ENCODE measurements at places on chromosomes 4 and X.

DNA sequence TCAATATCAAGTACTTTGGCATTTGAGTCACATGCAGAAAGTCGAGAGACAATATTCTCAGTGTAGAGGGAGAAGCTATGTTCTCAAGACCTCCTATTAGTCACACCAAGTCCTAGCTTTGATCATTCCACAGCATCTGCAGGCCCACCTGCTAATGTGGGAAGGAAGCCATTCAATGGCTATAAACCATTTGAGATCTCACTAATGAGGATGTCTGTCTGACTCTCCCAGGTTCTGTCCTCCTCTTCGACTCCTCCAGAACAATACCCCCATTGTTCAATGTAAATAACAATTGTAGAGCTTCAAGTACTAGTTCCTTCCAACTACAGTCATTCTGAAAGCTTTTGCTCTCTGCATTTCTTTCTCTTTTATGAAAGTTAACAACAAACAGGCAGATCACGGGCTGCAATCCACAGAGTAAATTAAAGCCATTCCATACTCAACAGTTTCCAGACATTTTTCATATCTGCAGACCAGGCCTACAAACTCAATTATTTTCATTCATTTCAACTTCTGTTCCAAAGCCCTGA lies 140.2 kb upstream of the EDNRA start:
- DNase-seq, result no peak

DNA sequence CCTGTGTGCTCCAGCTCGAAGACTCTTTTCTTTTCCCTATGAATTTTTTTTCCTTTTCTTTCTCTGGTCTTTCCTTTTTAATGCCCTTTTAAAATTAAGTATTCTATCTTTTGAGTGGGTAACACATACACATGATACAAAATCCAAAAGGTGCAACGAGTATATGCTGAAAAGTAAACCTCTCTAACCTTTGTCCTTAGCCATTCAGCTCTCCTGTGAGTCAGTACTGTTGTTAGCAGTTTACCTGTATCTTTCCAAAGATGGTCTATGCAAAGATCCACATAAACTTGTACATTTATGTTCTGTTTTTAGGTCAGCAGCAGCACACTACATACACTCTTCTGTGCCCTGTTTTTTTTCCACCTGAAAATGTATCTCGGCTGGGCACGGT lies 28.7 kb downstream of the SLC25A43 start:
- no peak for DNase-seq

DNA sequence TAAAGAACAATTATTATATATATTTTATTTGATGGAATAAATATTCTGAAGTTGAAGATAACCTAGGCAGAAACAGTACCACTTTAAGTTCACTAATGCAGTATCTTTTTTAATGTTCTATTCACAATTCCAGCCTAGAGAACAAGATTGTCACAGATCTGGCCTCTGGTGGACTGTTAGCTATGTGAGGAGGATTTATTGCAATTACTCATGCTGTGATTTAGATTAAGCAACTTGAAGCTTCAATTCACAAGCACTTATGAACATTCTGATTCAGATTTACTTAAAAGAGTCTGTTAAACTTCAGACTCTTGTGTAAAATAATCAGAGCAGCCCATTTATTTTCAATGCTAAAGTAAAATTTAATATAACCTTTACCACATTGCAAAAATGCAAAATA lies 1489.8 kb downstream of the STIM2 start:
- DNase-seq, result no peak

- DNase-seq, result no peak
Measured at GRCh38 chr4:141220271-141220670, 424 bp upstream of the ZNF330 start.

DNA sequence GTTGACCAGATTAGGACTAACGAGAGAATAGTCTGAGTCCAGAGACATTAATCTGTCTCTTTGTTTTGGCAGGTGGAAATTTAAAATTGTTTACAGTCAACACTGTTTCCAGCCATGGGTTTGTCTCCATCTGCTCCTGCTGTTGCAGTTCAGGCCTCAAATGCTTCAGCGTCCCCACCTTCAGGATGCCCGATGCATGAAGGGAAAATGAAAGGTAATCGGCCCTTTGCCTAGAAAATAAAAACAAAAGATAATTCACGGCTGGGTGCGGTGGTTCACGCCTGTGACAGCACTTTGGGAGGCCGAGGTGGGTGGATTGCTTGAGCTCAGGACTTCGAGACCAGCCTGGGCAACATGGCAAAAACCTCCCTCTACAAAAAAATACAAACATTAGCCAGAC lies 815 bp downstream of the HCCS start:
- DNase-seq, result no peak
